ENCODE measurements at places on chromosomes 2 and 18.

GRCh38 chr2:230956827-230957755, 32.0 kb upstream of the GPR55 start:
- DNase-seq, result peak; percentile 46

- DNase-seq, result no peak
Measured at GRCh38 chr2:240672701-240673190, 9.9 kb downstream of the AQP12B start.

DNA sequence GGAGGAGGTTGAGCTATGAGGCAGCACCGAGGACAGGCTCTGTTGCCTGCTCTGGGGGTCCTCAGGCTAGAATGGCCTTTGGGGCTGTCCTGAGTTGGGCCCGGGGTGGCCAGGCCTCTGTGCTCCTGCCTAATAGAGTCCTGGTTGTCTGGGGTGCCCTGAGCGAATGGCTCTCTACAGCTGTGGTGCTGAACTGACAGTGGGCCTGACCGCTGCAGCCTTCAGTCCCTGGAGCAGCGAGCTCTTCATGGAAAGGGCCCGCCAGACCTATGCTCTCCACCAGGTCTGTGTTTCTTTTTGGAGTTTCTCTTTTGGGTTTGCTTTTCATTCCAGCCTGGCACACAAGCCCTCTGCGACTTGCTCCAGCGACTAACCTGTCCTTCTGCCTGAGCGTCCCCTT, 679.0 kb upstream of the RAB6C start:
- no peak for DNase-seq

- no peak for DNase-seq
Measured at GRCh38 chr2:70991142-70991541, 3.5 kb downstream of the TEX261 start.

GRCh38 chr2:8534729-8535468, 147.0 kb upstream of the ID2 start:
- no peak for DNase-seq

DNA sequence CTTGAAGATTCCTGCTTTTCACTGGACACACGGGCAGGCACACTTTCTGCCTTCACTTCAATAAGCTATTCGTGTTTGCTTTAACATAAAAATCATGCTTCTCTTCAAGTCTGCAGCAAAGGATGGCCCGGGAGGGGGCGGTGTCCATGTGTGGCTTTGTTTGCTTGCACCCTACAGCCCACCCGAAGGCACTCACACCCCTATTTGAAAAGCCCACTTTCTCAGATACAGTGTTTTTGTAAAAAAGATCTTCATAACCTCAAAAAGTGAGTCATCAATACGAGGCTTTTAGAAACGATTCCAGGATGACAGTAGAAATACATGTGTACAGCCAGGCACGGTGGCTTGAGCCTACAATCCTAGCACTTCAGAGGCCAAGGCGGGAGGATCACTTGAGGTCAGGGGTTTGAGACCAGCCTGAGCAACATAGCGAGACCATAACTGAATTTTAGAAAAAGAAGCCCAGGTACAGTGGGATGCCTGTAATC, 36.5 kb upstream of the HPCAL1 start:
- no peak for DNase-seq
